ENCODE measurements at places on chromosomes 1 and 21. TPM values are rescaled to one million over a fixed set of nuclear protein-coding genes. Genes with fewer than 3 reads are reported as not detected.

The TBX19 gene
- total RNA-seq, result 3.2 TPM

The FBXO2 gene
- 1.0 TPM for total RNA-seq

The ZBTB18 gene
- 5.5 TPM for total RNA-seq

The TAS1R2 gene
- not detected for total RNA-seq

The REN gene
- total RNA-seq, result not detected

The SPRR1B gene
- total RNA-seq, result not detected
